ENCODE measurements at places on chromosomes 2 and 18.

GRCh38 chr18:63261029-63261428 is 58.5 kb downstream of the BCL2 start:
- no peak for DNase-seq

DNA sequence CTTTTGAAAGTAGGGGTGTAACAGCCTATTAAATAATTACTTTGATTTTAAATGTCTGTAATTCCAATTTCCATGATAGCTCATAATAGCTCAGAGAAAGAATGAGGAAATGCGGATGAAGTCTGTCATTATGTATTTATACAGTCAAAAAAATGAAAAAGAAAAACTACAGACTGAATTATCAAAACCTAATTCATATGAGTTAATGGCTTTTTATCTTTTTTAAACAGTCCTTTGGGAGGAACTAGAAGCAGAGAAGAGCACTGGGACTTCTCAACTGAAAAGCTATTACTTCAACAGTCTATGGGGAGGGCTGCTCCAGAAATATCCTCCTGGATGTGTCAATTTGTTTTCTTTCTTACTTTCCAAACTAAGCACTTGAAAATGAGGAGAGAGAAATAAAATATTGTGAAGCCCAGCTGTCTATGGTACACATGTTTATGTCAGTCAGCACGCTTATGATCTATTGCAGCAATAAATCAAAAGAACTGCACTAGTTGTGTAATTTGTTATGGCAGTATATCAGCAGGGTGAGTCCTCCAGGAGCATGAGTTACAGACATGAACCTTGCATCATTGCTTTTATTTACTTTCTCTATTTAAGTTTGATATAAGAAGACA is 1550.2 kb downstream of the LRP1B start:
- no peak for DNase-seq

- no peak for DNase-seq
These were observed 32.9 kb upstream of the ITGB6 start for GRCh38 chr2:160232905-160233475.

DNA sequence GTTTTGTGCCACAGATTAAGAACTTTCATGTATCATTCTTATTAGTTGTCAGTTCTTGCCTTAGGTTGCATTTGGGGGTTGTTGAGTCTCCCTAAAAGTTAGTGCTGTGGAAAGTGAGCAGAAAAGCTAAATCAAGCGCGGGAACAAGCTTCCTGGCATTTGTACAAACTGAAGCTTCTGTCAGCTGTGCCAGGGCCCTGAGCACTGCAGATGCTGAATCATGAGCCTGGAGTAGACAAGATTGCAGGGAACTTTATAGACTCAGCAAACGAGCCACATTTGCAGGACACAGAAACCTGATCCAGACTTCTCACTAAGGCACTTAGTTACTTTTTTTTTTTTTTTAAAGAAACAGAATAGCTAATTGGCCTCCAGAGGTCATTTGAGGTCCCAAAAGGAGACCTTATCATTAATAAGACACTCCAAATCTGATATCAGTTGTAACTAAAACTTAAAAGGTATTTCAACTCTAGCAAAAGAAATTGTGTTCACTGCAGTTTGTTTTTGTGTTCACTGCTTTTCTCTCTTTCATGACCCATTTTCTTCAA is 88.7 kb downstream of the ADAM23 start:
- no peak for DNase-seq

- no peak for DNase-seq
These were observed 602.2 kb downstream of the FBXO15 start for GRCh38 chr18:73545472-73545871.

DNA sequence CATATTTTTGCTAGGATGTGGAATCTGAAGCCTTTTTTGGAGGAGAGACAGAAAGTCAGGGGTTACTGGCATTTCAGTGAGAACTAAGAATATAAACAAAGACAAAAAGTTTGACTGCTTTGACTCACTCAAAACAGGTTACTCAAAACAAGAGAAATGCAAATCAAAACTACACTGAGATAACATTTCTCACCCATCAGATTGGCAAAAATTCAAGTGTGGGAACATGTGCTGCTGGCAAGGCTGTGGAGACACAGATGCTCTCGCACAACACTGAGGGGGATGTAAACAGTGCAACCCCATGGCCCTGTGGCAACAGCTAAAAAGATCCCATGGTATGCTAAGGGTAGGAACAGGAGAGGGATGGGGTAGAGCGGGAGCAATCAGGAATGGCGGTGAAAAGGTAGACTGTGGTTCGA is 86.6 kb downstream of the DTNB start:
- no peak for DNase-seq

GRCh38 chr2:39512941-39513340 is 75.9 kb upstream of the MAP4K3 start:
- no peak for DNase-seq

DNA sequence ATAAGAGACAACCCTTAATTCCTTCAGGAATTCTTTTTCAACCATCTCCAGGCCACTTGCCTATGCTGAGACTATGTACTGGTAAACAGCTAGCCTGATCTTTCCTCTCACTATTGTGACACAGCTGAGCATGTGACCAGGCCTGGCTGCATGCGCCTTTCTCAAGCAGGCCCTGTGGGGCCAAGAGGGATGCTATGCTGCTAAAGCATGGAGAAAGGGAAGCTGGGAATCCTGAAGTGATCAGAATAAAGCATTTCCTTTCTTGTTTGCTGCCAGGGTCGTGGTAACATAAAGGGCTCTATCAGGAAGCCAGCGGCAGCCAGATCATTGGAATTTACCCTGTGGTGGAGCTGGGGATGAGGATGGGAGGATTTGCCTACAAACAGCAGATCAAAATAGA is 29.8 kb upstream of the LCLAT1 start:
- no peak for DNase-seq

DNA sequence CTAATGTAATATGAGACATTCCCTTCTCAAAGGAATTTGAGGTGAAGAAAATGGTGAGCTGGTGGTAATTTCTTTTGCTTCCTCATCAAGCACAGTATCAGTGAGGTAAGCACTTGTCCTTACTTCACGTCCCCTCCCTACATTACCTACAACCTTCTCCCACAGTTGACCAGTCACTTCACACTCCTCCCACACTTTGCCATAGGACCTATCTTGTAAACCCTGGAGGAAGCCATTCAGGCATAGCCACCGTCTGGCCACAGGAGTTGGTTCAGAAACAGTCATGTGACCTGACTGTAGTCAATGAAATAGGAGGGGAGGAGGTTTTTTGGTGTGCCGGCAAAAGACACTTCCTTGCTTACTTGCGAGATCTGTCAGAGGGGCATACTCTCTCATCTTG is 12.1 kb downstream of the ACOXL start:
- no peak for DNase-seq

GRCh38 chr2:64447317-64448040 is 6.5 kb upstream of the LGALSL start:
- no peak for DNase-seq

DNA sequence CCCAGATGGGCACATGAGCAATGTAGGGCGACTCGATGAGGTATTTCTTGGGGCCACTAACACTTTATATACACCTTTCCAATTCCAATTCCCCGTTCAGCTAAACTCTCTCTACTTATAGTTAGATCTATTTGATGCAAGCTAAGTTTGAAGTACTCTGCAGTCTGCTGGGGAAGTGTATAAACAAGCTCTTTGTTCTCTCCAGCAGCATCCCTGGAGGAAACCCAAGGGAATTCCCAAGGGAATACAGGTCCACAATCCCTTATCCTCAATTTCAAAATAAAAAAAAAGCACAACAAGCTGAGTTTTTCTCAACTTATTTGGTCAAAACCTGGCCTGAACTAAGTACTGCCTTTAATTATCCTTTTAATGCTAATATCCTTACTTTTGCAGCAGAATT is 433.3 kb downstream of the NBAS start:
- no peak for DNase-seq

GRCh38 chr2:88195246-88195645 is 25.1 kb downstream of the THNSL2 start:
- DNase-seq, result no peak

DNA sequence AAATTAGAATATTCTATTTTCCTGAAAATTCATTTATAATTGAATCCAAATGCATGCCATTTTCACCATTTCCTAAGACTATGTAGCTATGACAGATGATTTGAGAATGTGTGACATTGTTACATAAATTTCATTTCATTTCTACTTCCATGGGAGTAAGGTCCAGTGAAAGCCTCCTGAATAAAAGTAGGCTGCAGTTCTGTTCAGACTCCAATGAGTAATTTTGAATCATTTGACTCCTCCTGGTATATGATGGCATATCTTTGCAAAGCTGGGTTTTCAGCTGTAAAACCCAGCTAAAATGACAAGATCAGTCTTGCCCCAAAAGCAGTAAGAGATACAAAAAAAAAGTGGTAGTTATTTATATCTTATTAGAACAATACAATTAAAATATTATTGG is 101.0 kb upstream of the DNAJC10 start:
- DNase-seq, result no peak

- no peak for DNase-seq
These were observed 32.5 kb downstream of the DPP4 start for GRCh38 chr2:162041485-162041884.

DNA sequence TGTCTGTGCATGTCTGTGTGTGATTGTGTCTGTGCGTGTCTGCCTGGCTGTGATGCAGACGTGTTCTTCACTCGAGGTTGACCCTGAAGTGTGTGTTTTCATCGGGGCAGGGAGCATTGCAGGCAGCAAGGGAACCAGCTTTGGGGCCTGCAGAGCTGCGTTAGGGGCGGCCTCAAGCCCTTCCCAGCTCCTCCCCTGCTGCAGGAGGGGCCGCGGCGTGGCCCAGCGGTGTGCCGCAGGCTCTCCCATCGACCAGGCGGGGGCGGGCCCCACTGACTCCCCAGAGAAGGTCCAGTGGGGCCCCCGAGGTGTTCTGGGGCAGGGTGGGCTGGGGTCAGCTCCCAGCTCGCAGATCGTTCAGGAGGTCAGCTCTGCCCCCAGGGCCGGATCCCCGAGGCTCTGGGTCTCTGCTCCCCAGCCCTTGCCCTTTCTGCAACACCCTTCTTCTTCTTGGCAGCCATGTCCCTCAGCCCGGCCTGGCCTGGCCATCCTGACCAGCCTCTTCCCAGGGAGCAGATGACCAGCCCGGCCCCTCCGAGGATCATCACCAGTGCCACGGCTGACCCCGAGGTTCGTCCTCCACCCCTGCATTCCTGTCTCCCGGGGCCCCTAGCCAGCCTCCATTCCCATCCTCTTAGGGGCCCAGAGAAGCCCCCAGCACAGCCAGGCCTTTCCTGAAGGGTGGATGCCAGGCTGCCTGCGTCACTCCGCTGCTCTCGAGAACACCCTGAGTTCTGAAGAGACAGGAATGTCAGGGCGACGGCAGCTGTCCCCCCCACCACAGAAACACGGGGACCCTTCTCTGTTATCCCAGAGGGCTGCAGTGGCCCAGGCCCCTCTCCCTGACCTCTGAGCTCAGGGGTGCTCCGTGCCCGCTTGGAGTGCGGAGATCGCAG is 11.1 kb upstream of the KLHL30 start:
- DNase-seq, result peak; percentile 15

GRCh38 chr2:200221055-200221955 is 85.2 kb upstream of the SPATS2L start:
- no peak for DNase-seq

DNA sequence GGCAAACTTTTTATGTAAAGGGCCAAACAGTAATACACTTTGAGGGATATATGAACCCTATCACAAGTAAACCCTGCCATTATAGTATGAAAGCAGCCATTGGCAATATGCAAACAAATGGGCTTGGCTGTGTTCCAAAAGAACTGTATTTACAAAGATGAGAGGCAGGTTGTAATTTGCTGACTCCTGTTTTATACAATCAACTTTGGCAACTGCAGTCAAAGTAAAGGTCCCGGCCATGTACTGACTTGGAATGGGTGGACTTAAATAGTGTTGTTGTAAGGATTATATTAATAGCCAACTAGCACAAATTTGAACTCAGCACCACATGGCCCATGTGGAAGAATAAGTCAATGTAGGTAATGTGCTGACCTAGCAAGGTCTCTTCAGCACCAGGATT is 223.4 kb downstream of the WDPCP start:
- no peak for DNase-seq

- no peak for DNase-seq
These were observed 5.1 kb downstream of the SULT1C3 start for GRCh38 chr2:108244667-108245414.

DNA sequence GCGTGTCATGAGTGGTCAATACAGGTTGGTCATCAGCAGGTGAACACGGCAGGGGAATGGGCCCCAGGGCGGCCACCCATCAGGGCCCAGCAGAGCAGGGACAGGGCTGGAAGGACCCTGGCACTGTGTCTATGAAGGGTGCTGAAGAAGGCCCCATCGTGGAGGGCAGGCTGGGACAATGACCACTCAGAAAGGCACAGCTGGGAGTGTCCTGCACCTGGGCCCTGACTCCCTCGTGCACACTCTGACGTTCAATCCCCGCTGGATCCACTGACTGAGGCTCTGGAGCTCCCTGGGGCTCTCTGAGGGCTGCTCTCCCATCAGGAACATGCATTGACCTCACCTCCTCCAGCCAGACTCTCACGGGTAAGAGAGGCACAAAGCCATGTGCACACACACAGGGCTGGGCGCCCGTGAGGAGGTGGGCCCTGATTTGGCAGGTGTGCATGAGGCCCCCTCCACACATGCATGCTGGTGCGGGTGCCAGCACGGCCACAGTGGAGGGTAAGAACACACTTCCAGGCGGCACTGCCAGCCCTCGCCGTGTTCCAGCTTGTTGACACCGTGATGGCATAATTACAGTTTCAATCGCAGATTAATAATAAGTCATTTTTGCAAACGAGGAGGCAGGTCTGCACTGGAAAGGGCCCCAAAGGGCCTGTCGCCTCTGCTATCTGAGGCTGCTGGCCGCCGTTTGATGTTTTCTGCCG is 58.5 kb downstream of the SMAD7 start:
- no peak for DNase-seq

DNA sequence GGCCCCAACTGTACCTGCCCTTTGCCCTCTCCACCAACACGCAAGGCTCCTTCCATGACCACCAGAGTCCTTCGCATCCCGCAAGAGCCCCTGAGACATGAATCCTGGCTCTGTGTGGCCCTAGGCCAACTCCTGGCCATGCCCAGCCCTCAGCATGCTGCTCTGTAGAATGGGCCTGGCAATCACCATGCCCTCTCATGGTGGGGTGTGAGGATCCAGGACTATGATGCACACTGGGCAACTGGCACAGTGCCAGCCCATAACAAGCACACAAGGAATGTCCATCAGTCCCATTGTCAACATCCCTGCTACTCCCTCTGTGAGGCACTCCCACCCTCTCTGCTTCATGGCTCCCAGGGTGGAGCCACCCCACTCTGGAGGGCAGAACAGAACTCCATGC is 44.7 kb downstream of the FER1L5 start:
- no peak for DNase-seq

DNA sequence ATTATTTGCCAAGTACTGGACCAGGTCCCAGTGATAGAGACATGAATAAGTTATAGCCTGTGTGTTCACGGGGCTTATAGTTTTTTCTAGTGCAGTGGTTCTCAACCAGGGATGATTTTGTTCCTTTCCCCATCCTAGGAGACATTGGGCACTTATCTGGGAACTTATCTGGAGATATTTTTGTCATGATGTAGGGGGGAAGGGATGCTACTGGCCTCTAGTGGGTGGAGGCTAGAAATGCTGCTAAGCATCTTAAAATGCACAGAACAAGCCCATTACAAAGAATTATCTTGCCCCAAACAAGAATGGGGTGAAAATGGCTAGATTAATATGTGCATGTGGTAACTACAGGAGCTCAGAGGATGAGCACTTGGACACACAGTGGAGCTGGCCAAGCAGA is 75.2 kb downstream of the KLHL29 start:
- no peak for DNase-seq

GRCh38 chr2:201139836-201140604 is 24.1 kb downstream of the CFLAR start:
- no peak for DNase-seq

GRCh38 chr18:58670404-58671110 is 708 bp upstream of the MALT1 start:
- DNase-seq, result no peak

- no peak for DNase-seq
These were observed 358.9 kb downstream of the ARL6IP6 start for GRCh38 chr2:153077311-153077710.
